ENCODE measurements at places on chromosomes 4 and X. TPM values are rescaled to one million over a fixed set of nuclear protein-coding genes. Genes with fewer than 3 reads are reported as not detected.

DNA sequence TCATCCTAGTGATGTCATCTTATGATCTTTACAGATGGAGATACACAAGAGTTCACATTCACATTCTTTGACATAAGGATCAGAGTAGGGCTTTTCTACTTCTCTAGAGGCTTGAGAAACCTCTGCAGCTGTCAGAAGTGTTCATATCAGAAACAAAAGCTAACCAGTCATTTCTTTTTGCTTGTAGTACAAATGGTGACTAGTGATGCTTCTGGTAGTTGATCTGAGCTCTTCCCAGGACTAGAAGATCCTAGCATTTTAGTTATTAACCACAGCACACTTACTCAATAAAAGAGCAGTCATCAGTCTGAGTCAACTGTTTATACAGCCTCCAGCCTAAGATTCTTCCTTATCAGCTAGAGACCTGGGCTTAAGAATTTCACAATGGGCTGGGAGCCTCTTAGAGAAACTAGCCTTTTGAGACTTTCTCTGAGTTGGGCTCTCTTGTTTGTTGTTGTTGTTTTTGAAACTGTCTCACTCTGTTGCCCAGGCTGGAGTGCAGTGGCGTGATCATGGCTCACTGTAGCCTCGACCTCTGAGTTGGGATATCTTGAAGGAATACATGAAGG lies 84.1 kb downstream of the TMEM164 start:
- no peak for DNase-seq

DNA sequence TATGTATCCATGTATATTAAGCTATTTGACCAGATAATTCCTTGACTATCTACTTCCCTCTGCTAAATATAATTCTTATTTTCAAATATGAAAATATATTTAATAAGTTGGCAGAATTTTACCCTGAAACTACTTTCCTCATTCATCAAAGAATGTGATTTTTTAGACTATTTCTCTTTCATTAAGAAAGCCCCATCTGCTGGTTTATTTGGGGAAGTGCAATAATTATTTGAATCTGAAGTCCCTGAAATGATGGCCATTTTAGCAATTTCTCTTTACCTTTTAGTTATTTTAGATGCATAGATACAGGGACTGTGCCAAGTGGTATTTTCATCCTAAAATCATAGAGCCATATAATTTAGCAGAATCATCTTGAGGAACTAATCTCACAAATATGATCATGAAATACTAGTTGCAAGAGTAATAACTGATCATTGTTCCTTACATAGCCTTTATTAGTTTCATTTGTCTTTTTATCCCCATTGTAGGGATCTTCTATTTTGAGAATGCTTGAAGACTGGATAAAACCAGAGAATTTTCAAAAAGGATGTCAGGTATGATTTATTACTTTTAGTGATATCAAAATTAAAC lies 39.0 kb downstream of the ENPEP start:
- DNase-seq: no peak

DNA sequence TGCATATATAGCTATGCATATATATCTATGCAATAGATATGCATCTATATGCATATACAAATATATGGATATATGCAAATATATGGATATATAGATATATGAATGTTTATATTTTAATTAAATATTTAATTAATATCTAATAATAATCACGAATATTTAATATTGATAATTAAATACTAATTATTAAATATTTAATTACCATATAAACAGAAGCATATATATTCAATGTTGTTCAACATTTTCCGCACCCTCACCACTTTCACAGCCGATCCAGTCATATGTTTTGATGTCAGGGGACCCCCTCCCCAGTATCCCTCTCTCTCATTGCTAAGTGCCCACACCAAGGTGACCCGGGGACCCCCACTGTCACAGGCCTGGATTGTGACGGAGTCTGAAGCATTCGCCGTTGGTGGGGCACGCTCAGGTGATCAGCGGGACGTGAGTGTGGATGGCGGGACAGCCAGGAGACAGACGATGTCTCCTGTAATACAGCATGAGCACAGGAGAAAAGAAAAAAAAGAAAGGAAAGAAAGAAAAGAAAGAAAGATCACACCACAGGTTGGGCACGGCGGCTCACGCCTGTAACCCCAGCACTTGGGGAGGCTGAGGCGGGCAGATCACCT lies 199.7 kb downstream of the CRLF2 start:
- DNase-seq: no peak

GRCh38 chr4:5678977-5679376 lies 29.4 kb downstream of the EVC2 start:
- DNase-seq: no peak

DNA sequence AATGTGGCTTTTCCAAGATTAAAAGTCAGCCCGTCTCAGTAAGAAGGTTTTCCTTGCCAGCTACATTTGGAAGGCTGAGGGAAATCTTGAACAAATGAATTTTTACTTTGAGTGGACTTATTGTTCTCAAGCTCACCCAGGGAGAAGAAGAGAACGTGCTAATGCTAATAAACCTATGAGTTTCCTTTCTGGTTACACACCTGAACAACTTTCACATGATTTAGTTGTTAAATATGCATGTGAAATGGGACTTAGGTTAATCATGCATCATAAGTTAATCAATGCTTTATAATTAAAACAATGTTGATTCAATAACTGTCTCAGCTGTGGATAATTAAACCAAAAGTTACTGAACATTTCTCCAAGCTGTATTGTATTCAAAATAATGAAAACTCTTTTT lies 33.9 kb downstream of the DIPK2B start:
- DNase-seq: no peak

DNA sequence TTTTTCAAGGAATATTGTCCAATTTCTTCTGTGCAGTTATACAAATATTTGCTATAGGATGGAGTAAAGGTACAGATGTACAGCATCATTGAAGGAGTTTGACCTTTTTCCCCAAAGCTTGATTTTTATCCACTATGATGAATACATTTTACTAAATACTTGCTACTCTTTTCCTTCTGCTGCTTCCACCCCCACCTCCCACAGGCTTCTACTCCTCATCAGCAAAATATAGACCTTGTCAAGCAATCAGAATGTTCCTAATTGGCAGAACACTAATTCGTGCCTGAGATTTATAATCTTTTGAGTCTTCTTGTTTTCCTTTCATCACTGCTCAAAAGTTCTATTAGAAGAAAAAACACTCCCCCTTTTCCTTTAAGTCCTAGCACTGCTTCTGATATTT lies 3.8 kb upstream of the THAP9 start:
- DNase-seq: no peak

- no peak for DNase-seq
Measured at GRCh38 chr4:109977854-109978501, 65.3 kb downstream of the EGF start.

GRCh38 chrX:147565237-147565636 lies 346.5 kb upstream of the FMR1 start:
- DNase-seq: no peak

GPR82 gene
- total RNA-seq: 0.40 TPM

HSPA4L gene
- total RNA-seq: 7.8 TPM

Data from thyroid gland (tissue), 4 donors.